ENCODE measurements at places on chromosomes 5 and 9.
A peak's percentile ranks its signal among the peaks of the same experiment; 100 is the strongest.

- no peak for DNase-seq
These were observed 10.2 kb upstream of the CEP72 start for GRCh38 chr5:601771-602465.

DNA sequence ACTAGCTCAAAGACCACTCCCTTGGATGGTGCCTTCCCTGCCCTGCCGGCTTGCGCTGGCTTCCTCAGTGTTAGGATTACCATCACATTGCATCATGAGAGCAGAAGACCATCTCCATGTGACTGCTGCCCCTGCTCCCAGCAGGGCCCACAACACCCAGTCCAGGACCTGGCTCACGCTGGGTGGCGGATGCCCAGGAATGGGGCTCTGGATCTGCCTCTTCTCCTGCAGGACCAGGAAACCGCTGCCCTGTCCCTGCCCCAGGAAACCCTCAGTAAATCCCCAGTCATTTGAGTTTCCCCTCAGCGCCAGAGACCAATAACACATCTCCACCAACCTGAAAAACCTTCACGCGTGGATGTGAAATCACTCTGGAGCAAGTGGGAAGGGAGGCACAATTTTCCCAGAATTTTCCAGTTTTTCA, 3.3 kb upstream of the RNF44 start:
- DNase-seq: no peak

DNA sequence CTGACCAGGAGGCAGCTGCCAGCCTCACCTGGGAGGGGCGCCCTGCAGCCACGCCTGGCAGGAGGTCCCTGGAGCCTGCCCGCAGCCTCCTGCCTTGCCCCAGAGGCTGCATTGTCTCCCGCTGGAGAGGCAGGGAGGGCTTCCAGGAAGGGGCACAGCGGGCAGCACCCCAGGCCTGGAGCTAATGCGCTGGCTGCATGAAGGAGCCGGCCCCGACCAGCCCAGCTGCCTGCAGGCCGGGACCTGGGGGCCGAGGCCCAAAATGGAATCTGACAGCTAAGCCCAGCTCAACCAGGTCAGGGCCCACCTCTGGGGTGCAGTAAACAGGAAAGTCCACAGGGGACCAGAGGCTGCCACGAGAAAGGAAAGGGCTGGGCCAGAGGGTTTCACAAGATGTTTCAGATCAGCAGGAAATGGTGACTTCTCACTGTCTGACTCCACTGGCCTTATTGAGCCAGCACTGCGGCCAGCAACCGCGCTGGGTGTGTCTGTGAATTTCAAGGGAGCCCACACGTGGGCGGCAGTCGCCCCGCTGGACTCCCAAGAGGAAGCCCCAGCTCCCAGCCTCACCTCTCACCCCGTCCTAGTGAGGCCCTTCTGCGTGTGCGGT, 18.6 kb upstream of the NOTCH1 start:
- no peak for DNase-seq

- no peak for DNase-seq
These were observed 127.1 kb downstream of the ZNF354C start for GRCh38 chr5:179187229-179187678.

DNA sequence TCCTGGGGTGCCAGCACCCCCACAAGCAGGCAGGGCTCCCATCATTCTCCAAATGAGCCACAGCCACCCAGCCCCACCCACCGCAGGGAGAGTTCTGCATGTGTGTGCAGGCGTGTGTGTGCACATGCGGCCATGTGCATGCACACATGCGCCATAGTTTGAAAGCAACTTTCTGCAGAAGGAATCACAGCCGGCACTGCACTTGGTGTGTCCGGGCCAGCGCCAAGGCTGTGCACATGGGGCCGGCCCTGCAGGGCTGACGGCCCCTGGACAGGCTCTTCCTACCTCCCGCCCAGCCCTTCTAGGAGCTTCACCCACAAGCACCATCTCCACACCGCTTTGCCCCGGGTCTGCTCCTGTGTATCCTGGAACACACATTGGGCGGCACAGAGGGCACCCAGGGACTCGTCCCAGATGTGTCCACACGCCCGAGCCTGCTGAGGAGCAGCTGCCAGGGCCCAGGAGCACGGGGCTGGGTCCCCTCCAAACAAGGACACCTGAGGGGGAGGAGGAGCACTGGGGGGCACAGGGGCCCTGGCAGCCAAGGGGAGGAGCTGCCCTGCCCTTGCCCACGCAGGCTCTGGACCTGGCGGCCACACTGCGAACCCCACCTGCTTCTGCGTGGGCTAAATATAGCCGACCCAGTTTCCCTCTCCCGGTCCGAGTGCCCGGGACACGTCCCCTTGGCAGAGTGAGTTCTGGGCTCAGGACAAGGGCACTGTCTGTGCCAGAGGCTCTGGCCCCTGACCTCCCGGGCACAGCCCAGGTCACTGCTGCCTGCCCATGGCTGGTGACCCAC, 19.1 kb downstream of the TPPP start:
- DNase-seq: no peak

- DNase-seq: no peak
These were observed 28.9 kb downstream of the PLAC8L1 start for GRCh38 chr5:146076455-146076854.

DNA sequence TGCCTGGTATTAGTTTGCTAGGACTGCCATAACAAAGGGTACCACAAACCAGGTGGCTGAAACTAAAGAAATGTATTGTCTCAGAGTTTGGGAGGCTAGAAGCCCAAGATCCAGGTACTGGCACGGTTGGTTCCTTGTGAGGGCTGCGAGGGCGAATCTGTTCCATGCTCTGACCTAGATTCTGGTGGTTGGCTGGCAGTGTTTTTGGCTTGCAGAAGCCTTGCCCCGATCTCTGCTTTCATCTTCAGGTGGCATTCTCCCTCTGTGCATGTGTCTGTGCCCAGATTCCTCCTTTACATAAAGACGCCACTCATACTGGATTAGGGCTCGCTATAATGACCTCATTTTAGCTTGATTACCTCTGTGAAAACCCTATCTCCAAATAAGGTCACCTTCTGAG, 36.7 kb downstream of the RAI14 start:
- DNase-seq: no peak

DNA sequence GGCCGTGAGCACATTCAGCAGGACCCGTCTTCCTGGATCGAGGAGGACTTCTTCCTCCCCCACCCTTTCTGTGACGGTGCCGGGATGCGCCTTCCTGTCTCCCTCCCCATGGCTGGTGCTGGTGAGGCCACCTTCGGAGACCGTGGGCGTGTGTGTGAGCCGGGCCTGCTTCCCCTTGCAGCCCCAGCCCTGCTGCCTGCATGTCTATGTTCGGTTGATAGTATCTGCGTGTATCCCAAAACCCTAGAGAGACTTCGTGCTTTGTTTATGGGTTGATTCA, 12.8 kb downstream of the CEP72 start:
- no peak for DNase-seq

GRCh38 chr5:1800472-1801221, 560 bp upstream of the NDUFS6 start:
- peak; percentile 68 for DNase-seq

DNA sequence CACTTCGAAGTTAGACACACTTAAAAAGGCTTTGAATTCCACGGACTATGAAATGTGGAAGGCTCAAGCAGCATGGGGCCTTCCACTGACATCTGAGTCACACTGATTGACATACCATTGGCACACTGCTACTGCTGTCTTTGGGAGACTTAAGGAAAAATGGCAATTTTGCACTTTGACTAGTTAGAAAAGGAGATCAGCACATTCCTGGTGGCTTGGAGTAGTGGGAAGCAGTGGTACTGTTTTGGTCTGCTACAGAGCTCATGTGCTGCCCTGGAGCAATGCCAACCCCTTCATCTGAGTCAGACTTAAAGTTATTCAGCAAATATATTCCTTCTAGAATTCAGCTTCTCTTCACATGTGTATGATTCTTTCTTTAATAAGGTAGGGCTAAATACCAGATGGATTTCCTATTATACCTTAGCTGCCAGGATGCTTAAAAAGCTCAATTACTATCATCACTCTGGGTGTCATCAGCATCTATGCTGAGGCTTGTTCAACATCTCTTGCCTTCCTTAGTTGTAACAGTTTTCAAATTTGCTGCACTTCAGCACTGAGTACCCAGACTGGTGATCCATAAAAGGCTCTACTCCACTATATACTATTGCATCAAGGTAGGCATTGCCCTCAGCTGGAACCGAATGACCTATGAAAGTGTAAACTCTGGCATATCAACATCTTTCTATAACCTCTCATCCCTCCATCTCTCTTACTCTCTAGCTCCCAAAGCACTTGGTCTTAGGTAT, 42.3 kb upstream of the MOCS2 start:
- no peak for DNase-seq

- DNase-seq: peak; percentile 79
These were observed at the start of gene CCNI2 for GRCh38 chr5:132746954-132747615. Gene CCNI2, plus strand, starts transcription at chr5:132747426. Its CDS starts 70 bp downstream, at chr5:132747496.

DNA sequence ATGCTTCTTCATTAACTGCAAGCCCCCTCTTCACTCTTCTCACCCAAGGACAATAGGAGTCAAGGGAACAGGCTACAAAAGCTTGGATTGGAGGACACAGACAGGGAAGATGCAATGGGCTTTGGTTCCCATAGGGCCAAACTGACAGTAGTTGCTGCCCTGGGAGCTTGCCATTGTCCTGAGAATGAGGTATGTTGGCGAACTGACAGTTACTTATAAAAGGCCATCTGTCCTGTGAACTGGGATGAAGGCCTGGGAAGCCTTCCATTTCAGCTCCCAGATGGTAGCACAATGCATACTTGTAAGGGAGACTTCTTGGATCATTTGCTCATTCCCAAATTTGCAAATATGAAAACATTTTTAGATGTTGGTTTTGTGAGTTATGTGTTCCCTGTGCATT, 88.9 kb downstream of the SNCAIP start:
- no peak for DNase-seq

GRCh38 chr5:131647048-131647769, 12.2 kb upstream of the RAPGEF6 start:
- no peak for DNase-seq

DNA sequence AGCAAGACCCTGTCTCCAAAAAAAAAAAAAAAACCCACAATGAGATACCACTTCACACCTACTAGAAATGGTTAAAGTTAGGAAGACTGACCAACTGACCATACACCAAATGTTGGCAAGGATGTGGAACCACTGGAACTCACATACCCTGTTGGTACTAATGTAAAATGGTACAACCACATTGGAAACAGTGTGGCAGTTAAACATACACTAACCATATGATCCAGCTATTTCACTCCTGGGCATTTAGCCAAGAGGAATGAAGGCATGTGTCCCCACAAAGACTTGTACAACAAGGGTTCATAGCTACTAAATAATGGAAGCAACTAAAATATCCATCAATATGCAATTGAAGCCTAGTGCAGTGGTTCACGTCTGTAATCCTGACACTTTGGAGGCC, 21.3 kb downstream of the NAIF1 start:
- DNase-seq: no peak

- peak; percentile 36 for DNase-seq
These were observed 215.7 kb upstream of the OTULINL start for GRCh38 chr5:14365831-14366430.

GRCh38 chr5:171420431-171421241, 1.2 kb downstream of the FGF18 start:
- DNase-seq: no peak

GRCh38 chr5:6142353-6142752, 236.0 kb downstream of the MED10 start:
- DNase-seq: no peak

- DNase-seq: no peak
These were observed 706.6 kb upstream of the RGMB start for GRCh38 chr5:98066910-98067309.

DNA sequence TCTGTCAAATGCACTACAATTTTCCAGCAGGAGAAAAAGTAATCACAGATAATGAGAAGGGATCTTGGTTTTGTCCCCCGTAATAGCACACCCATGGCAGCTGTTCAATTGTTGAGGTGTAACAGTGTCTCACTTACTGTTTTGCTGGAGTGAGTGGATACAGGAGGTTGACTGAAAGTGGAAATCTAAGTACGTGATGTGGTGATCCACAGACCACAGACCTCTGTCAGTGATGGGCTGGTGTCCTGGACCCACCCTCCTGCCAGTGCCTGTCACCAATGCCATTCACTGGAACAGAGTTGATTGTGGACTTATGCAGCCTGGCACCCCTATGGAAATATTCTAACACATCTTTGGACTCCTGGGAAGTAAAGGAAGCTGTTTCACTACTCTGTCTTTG, 261.7 kb downstream of the TRPM3 start:
- no peak for DNase-seq

DNA sequence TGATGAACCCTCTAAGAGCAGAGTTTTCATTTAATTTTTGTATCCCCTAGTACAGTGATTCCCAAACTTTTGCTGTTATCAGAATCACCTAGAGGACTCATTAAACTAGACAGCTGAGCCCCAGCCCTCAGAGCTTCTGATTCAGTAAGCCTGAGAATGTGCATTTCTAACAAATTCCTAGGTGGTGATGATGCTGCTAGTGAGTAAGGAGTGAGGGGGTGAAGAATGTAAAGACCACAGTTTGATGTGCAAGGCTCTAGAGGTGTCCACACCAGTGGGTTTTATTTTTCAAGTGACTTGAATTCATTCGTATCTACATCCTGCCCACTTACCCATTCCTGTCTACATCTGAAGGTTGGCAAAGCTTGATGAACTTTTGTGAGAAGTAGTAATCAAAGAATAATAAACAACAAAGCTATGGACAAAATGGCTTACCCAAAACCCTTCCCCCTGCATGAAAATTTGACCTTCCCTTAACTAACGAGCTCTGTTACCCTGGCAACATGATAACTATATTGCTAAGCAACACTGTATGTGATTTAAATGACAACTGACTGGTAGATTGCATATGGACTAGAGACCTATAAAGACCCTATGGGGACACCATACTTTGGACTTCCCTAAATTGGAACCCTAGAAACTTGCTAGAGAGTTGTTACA, 35.2 kb downstream of the DTWD2 start:
- no peak for DNase-seq

- DNase-seq: no peak
These were observed 341.1 kb downstream of the ZSWIM6 start for GRCh38 chr5:61673007-61673735.

DNA sequence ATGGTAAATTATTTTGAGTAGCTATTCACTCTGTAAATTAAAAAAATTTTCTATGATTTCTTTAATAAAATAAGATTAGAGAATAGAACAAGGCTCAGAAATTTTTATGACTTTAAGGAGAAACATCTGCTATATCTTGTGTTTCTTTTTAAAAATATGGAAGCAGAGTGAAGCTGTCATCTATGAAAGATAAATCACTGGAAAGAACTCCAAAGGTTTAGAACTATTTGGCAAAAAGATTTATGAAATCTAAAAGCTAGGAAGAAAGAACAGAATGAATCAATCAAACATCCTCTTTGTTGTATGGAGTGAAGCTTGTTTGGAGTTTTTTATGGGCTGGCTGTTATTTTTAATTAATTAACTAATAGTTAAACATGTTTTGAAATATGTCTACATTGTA, 89.8 kb upstream of the ACTBL2 start:
- DNase-seq: no peak
